ENCODE measurements at places on chromosomes 6 and 20.
A peak's percentile ranks its signal among the peaks of the same experiment; 100 is the strongest.

DNA sequence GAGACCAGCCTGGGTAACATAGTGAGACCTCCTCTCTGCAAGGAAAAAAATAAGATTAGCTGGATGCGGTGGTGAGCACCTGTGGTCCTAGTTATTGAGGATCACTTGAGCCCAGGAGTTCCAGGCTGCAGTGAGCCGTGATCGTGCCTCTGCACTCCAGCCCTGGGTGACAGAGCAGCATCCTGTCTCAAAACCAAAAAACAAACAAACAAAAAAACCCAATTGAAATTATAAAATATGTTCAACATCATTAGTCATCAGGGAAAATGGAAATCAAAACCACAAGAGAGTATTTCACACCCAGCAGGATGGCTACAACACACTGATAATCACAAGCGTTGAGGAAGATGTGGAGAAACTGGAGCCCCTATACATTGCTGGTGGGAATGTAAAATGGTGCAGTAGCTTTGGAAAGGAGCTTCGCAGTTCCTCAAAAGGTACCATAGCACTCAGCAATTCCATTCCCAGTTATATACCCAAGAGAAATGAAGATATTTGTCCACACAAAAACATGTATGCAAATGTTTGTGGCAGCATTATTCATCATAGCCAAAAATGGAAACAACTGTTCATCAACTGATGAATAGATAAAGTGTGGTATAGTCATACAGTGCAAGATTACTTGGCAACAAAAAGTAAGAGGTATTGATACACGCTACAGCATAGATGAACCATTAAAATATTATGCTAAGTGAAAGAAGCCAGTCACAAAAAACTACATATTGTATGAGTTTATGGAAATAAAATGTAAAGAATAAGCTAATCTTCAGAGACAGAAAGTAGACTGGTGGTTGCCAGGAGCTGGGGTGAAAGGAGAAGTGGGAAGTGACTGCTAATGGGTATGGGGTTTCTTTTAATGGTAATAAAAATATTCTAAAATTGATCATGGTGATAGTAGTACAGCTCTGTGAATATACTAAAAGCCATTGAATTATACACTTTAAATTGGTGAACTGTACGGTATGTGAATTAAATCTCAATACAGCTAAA lies 38.7 kb upstream of the RIPOR2 start:
- DNase-seq = no peak

GRCh38 chr6:142412658-142413057 lies 110.9 kb downstream of the ADGRG6 start:
- DNase-seq = no peak

DNA sequence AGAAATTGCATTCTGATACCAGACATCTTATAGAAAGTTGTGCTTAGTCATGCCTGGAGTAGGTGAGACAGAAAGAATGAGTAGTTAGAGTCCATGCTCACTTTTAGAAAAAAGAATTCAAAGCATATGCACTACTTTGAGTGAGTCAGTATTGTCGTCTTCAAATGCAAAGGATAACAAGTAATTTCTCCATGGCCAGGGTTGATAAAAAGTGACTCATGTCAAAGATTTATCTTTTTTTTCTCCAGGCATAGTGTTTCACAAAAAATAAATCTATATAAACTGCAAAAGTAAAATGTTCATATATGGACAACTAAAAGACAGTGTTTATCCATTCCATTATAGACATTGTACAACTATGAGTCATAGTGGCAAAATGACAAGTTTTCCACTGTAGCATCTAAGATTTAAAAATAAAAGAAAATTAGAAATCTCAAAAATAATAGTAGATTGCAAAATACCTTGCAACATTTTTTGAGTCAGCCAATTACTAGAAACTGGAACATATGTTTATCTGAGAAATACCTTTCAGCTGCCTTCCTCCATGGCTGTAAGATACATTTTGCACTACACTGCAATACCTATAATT lies 329.6 kb downstream of the GRIK2 start:
- DNase-seq = peak; percentile 50

- no peak for DNase-seq
Observed at GRCh38 chr20:58039274-58040092, 189.0 kb downstream of the ANKRD60 start.

DNA sequence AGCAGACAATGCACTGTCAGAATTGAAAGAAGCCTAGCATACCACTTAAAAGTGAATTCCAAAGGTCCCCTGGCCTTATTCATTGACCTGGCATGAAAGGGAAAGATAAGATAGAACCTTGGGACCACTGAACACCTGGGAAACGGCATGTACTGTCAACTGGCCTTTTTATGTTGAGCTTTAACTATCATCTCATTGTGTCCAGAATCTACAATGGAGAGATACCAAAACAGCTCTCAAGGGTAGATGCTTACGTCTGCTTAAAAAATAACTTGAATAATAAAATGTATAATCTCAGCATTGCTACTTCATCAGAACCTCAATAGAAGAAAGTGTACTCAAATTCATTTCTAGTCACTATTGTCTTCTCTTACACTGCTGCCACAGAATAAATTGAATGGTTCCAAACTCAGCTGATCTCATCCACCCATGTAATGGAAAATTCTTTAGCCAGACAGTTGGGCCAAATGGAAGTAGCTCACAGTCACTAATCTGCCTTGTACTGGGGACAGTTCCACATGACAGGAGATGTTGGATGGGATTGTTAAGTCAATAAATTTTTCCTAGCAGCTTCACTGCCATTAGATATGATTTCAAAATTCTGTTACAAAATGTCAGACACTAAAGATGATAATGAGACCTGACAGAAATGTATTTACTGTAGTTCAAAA lies 93.8 kb downstream of the MLIP start:
- DNase-seq = no peak

DNA sequence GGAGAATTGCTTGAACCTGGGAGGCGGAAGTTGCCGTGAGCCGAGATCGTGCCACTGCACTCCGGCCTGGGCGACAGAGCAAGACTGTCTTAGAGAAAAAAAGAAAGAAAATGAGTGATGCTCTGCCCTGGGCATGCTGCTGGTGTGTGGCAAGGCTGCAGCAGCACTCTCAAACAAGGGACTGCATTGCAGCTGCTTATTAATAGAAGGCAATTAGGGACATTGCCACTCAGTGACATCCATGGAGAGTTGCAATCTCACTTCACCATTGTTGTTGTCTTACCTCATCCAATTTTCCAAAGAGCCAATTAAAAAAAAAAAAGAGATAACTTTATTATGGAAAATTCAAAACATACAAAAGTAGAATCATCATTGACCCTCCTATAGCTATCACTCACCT lies 131.1 kb downstream of the LRRC1 start:
- no peak for DNase-seq

GRCh38 chr6:158500016-158500735 lies 59.7 kb upstream of the TMEM181 start:
- no peak for DNase-seq

DNA sequence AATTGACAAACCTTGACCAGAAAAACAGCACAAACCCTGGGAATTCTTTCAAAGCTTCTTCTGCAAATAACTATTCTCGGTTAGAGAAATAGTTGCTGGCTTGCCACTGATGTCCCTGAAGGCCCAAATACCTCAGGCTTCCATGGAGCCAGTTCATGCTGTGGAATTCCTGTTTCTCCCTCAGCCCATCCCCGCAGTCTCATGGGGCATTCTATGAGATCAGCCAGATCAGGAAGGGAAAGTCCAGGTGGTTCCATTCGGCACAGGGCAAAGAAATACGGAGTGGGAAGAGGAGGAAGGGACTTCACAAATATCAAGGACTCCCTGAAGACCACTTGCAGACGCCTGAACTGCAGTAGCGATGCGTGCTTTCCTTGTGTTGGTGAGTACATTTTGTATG lies 63.3 kb downstream of the MYLK4 start:
- DNase-seq = no peak

DNA sequence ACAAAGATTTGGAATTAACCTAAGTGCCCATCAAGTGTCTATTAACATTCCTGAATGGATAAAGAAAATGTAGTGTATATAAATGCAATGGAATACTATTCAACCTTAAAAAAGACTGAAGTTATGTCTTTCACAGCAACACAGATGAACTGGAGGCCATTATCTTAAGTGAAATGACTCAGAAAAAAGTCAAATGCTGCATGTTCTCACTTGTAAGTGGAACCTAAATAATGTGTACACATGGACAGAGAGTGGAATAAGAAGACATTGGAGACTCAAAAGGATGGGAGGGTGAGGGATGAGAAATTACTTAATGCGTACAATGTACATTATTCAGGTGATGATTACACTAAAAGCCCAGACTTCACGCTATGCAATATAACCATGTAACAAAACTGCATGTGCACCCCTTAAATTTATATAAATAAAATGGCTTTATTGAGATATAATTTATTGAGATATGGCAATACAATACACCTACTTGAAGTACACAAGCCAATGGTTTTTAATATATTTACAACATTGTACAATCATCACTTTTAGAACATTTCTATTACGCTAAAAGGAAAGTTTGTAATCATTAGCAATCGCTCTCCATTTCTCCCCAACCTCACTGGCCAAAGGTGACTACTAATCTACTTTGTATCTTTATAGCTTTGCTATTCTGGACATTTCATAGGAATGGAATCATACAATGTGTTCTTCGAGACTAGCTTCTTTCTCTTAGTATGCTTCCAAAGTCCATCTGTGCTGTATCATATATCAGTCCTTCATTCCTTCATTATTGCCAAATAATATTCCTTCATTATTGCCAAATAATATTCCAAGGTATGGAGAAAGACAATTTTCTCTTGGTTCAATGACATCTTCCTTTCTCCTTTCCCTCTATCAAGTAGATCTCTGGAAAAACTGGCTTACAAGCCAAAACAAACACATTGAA lies 5.8 kb downstream of the STX7 start:
- no peak for DNase-seq

DNA sequence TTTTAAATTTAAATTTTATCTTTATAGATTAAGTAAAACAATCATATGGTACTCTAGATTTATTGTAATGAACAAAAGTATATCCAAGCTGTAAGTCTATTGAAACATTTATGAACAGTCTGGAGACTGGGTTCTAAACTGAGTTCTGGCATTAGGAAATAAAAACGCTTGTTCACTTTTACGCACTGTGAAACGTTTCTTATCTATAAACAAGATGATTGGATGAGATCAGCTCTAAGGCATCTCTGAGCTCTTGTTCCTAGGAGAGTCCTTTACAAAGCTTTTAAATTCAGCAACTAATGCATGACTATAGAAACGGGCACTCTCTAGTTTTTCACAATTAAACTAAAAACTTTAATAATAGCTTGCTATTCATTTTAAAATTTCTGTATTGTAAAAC lies 6.8 kb downstream of the HUS1B start:
- no peak for DNase-seq

- no peak for DNase-seq
Observed at GRCh38 chr20:14383335-14383734, 45.9 kb upstream of the FLRT3 start.

DNA sequence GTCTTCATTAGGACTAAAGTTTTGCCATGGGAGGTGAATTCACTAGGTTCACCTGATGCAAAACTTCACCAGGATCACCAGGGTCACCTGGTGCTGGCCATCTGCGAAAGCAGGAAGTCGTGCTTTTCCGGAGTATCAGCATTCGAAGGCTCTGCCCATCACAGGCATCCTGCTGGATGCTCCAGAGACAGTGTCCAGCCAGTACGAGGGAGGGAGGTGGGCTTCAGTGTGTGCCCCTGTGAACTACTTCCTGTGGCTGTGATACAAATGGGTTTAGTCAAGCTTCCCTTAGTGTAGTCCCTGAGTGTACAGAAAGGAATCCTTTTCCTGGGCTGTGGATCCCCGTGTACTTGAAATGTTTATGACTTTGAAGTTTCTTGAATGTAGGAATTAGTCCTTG lies 3.4 kb upstream of the RPS6KA2 start:
- no peak for DNase-seq

DNA sequence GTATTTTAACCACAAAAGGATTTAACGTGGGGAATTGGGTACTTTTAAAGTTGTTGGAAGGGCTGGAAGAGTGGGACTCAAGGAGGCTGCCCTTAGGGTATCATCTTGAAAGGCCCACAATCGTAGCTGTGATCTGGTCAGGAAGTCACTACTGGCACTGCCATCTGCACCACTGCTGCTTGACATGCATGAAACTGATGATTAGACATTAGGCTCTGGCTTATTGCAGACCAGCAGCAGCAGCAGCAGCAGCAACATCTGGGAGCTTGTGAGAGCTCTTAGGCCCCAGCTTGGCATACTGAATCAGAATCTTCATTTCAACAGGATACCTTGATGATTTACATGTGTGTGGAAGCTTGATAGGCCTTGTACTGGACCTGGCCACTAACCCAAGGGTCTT lies 68.6 kb downstream of the PHF20 start:
- DNase-seq = no peak

GRCh38 chr6:110741517-110741916 lies 73.8 kb downstream of the CDK19 start:
- no peak for DNase-seq

- DNase-seq = peak; percentile 77
Observed at GRCh38 chr20:3890398-3890751, 1.2 kb downstream of the PANK2 start.

- DNase-seq = no peak
Observed at GRCh38 chr20:24059174-24059573, 70.6 kb upstream of the GGTLC1 start.

DNA sequence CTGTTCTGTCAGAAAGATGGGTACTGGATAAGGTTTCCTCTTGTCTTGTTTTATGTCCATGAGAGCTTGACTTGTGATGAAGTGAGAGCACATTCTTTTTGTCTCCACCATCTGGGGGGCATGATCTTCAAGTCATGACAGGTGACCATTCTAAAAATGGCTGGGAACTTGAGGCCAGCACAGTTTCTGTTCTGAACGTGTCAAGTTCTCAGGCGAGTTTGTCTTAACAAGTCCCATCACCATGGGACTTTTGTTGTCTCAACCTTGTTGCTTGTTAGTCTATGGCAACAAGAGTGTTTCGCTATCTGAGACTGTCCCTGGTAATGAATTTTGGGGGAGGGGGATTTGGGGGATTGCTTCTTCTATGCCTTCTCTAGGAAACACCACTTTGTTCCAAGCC lies 25.6 kb upstream of the ENPP4 start:
- DNase-seq = no peak

GRCh38 chr20:32569380-32570305 lies 15.5 kb downstream of the NOL4L start:
- no peak for DNase-seq

DNA sequence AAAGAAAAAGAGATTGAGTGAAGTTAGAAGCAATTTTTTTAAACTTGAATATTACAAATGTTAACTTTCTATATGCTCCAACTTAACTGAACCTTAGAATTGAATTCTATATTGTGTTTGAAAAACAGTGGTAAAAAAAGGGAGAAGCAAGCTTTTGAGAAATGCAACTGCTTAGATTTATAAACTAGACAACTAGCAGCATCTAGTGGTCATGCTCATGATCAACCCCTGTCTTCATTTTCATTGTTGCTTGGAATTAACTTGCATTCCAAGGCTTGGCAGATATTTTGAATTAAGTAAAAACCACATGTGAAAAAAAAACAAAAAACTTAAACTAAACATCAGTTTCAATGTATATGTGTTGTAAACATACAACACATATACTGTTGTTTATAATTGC lies 113.1 kb downstream of the C6orf58 start:
- DNase-seq = peak; percentile 65

- no peak for DNase-seq
Observed at GRCh38 chr20:49318091-49318429, 40.2 kb upstream of the ZNFX1 start.

- no peak for DNase-seq
Observed at GRCh38 chr6:157169226-157169625, 154.1 kb downstream of the TMEM242 start.
